ENCODE measurements at places on chromosomes 12 and 14.

GRCh38 chr12:91381309-91381804 is 198.7 kb upstream of the DCN start:
- DNase-seq: peak; percentile 89

DNA sequence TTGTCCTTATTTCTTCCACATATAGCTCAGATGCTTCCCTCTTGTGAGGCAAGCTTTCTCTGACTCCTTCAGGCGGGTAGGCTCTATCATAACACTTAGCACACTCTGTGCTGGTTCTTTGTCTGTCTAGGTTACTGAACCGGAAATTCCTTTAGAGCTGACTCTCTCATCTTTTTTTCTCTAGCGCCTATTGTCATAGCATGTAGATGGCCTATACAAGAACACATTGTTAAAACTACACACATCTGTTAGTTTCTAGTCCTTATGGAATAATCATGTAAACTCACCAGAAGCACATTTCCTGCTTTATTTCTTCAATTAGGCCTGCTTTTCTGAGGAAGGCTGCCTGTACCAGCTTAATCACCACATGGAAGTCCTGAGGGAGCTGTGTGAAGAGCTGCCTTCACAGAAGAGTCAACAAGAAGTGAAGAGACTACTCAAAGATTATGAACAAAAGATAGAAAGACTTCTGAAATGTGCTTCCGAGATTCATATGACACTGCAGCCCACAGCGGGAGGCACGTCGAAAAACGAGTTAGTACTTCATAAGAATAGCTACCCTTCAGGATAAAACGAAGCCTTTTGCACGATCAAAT is 143.9 kb downstream of the SYNE2 start:
- no peak for DNase-seq

DNA sequence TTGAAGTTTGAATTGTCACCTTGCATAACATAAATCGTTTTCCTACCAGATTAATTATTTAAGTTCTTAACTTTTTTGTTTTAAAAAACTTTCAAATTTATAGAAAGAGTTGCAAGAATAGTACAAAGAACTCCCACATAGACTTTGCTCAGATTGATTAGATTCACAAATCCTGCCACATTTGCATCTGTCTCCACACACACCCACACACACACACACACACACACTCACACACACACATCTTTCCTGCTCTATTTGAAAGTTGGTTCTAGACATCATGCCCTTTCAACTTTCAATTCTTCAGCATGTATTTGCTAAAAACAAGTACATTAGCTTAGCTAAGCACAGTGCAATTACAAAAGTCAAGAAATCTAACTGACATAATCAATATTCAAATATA is 184.0 kb downstream of the ITPR2 start:
- DNase-seq: no peak

DNA sequence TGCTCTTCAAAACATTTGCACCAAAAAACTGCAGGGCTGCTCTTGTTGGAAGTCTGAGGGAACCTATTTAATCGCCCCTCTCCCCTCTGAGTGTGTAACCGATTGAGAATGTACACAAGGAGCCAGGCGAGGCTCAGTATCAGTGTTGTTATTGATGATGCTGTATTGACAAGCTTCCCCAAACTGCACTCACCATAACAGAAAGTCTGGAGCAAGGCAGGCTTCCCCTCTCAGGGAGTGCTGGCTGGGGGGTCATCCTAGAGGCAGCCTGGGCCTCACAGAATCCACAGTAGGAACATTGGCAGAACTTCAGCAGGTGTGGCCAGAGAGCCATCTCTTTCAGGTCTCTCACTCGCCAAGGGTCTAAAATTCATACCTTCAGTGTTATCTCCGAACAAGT is 58.1 kb upstream of the TUNAR start:
- DNase-seq: no peak

- no peak for DNase-seq
These were observed 112.2 kb upstream of the DIO3 start for GRCh38 chr14:101449114-101449513.

DNA sequence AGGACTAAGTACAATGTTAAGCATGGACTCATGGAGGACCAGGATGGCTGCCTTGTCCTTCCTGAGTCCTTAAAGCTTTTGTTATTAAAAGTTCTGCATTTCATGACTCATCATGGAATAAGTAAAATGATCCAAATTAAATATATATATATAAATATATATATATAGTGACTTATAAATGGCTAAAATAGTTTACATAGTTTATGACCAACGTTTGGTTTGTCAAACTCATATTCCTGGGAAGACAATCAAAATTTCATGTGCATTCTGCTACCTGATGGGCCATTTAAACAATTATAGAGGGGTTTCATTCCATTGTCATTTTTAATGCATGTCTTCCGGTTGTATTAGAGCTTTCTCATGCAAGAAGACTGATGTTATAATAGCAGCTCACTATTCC is 1190.7 kb downstream of the FSCB start:
- DNase-seq: no peak

DNA sequence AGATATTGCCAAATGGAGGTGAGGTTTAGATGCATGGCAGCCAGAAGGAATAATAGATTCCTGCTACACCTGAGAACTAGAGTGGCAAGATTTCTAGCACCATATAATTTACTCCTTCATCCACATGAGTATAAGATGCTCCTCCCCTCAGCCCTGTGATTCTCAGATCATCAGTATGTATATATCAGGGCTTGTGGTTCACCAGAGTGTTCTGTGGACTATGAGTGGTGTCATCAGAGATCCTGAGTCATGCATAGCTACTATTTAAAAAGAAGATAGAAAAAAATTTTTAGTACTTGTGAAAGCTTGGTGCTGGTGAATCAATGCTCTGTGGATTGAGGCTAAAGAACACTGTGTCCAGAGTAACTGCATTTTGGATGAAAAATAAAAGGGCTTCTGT is 285.9 kb downstream of the BMP4 start:
- peak; percentile 92 for DNase-seq

GRCh38 chr12:95723693-95724384 is 66.7 kb downstream of the NTN4 start:
- no peak for DNase-seq

DNA sequence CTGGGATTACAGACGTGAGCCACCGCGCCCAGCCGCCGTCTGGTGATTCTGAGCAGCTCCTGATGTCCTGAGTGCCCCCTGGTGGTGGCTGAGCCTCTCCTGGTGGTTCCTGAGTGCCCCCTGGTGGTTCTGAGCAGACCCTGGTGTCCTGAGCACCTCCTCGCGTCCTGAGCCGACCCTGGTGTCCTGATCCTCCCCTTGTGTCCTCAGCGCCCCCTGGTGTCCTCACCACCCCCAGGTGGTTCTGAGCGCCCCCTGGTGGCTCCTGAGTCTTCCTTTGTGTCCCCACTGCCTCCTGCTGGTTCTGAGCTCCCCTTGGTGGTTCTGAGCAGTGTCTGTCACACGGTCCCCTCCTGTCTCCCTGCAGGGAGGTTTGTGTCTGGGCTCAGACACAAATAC is 1304.9 kb downstream of the TMEM121 start:
- no peak for DNase-seq

DNA sequence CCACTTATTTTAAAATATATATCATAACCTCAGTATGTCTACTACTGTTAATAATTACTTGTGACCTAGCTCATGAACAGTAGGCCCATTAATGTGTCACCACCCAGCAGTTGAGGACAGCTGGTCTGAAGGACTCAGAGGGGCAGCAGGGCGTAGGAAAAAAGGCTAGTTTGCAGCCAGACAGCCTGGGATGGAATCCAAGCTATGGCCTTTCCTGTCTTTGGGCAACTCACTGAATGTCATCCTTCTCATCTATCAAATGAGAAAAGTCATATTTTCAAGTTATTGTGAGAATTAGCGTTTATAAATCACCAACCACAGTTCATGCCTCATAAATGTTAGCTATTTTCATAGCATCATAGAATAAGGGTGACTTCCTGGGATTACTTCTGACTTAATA is 12.3 kb downstream of the DENND5B start:
- DNase-seq: peak; percentile 14
